Camera-type eye (tissue), 1 donor: ENCODE measurements at places on chromosomes 11 and 22. TPM values are rescaled to one million over a fixed set of nuclear protein-coding genes. Genes with fewer than 3 reads are reported as not detected.

C22orf31 gene
- total RNA-seq, result 0.82 TPM

UBTFL1 gene
- not detected for total RNA-seq

SNAP29 gene
- 12.3 TPM for total RNA-seq

ZC3H7B gene
- total RNA-seq, result 56.4 TPM
